ENCODE measurements at places on chromosomes 3 and 15. TPM values are rescaled to one million over a fixed set of nuclear protein-coding genes. Genes with fewer than 3 reads are reported as not detected.

The SLC24A5 gene
- not detected for total RNA-seq

DNA sequence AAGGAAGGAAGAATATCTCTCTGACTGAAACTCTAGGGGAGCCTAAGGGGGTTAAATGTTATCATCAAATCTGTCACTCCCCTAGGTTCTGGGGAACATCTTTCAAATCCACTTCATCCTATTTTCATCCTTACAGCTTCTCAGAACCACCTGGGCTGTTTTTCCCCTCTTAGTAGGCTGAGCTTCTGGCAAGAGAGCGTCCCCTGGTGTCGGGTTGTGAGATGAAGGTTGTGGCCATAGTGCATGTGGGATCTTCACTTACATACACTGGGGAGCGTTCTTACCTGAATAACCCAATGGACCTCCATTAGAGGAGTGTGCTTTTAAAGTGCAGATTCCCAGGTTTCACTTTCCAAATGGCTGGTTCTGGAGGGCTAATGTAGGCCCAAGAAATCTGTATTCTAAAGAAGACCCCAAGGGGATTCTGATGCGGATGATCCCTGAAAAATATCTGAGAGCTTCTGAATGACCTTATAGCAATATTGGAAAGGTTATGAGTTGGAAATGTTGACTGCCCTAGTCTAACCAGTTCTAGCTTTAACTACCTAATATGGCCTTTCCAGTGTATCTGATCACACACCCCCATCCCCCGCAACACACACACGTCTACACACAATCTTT lies 663.7 kb downstream of the AGBL1 start:
- DNase-seq = peak; percentile 0

- no peak for DNase-seq
These were observed 3.9 kb downstream of the TMED3 start for GRCh38 chr15:79314811-79315210.

GRCh38 chr3:159804726-159805410 lies 183.8 kb upstream of the IL12A start:
- peak; percentile 90 for DNase-seq

GRCh38 chr3:58355179-58355578 lies 22.5 kb downstream of the PXK start:
- no peak for DNase-seq

The GNAT1 gene
- not detected for total RNA-seq

DNA sequence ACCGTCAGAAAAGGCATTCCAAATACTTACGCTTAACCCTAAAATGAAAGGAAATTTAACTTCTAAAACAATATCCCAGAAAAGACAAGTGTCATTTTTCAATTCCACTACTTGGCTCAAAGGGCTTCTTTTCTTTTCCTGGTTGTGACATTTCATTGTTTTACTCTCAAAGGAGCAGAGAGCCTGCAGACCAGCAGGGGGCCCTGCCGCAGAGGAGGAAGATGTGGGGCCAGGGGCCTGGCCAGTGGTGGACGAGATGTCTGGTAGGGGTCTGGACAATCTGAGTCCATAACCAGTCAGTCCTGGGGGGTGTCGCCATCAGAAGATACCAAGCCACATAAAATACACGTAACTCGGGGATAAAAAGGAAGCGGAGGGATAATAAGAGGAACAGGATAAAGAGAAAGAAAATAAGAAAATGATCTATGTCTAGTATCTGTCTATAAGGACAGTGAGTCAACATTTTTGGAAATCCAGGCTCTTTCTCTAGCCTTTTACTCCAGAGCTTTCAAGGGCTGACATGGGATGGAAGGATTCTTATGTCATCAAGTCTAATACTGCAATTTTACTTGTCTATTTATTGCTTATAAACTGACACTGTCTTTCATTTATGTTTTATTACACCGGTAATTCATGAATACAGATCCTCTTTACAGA lies 54.2 kb upstream of the ARHGEF3 start:
- peak; percentile 32 for DNase-seq

DNA sequence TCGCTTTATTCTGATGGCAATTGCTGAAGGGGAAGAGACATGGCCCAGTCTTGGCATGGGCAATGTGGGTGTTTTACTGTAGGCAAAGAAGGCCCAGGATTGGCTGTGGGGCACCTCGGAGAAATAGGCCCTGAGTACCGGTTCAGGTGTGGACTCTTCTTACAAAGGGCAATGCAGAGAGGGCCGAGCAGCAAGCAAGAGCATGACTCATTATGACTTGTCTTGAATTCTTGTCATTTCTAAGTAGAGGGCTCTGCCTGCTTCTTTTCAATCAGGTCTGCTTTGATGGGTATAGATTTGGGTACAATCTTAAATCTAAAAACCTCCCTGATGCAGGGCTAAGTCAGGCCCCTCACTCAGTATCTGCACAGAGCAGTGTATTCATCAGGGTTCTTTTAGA lies 14.8 kb upstream of the BUB1B start:
- peak; percentile 39 for DNase-seq

DNA sequence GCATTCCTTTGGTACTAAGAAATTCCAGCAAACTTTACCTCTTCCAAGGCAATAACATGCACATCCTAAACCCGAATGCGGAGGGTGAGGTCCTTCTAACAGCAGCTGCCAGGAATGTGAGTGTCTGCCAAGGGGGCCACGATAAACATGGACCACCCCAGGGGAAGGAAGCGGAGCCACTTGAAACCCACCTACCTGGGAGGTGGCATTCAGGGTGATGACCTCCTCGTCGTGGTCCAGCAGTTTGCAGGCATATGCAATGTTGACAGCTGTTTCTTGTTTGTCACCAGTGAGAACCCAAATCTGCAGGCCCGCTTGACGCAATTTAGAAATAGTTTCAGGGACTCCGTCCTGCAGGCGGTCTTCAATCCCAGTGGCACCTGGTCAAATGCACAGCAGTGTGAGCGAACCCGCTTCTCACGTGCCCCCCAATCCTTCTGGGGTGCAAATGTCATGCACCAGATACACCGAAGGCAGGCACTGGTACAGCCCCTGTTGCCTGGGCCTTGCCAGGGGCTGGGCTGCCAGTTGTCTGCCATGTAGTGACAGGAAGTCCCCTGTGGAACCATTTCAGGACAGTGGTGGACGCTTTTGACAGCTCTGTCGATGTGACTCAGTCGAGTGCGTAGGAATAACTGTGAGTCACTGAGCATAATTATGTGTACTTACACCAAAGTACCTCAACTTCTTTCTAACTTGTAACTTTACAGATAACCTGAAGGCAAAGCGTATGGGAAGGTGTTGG lies 161.2 kb downstream of the ATP10A start:
- DNase-seq = peak; percentile 22

The GOLGA8H gene
- total RNA-seq = 1.6 TPM

The ACTRT3 gene
- total RNA-seq = not detected

- peak; percentile 72 for DNase-seq
These were observed 305.9 kb downstream of the CACNA2D3 start for GRCh38 chr3:54427941-54428871.

- DNase-seq = no peak
These were observed 49.7 kb upstream of the UBE2E2 start for GRCh38 chr3:23153436-23153835.

GRCh38 chr3:64575211-64575844 lies 112.5 kb downstream of the ADAMTS9 start:
- peak; percentile 12 for DNase-seq

GRCh38 chr15:25248583-25249235 lies 190.1 kb downstream of the UBE3A start:
- no peak for DNase-seq

GRCh38 chr3:249587-250262 lies 53.2 kb downstream of the CHL1 start:
- no peak for DNase-seq

The CDC25A gene
- 37.1 TPM for total RNA-seq

The PSTPIP1 gene
- total RNA-seq = not detected

GRCh38 chr15:29065571-29065970 lies 179.8 kb downstream of the APBA2 start:
- DNase-seq = no peak

DNA sequence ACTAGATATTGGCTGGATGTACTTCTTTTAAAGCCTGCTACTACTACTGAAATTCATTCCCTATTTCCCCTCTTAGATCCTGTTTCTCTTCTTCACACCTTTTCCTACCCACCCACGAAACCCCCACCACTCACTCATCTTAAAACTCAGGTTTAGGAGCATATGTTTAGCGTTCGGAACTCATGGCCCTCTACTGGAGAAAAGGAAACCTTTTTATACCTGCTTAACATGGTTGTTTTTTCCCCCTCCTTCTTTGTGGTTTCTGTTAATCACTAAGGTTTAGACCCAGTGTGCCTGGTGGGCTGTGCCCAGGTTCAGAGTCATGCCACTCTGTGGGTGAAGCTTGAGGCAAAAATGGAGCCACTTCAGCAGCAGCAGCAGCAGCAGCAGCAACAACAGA lies 2.6 kb downstream of the ARID3B start:
- DNase-seq = no peak

GRCh38 chr3:21435871-21436270 lies 315.1 kb downstream of the ZNF385D start:
- DNase-seq = no peak

DNA sequence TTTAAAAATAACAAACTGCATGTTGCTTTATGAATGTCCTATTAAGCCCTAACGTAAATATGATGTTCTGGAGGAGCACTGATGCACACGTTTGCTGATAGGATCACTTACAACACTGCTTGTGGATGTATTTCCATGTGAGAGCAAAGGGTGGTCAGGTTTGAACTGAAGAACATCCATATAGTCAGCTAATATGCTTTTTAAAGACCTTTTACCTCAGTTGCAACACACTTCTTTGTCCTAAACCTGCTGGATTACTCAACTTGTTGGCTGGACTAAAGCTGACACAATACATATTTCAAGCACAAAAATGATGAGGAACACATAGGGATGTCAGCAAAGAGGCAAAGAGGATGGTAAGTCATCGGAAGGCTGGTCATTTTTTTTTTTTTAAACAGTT lies 186.6 kb downstream of the TIGIT start:
- no peak for DNase-seq

GRCh38 chr3:72100601-72101187 lies 315.7 kb upstream of the PROK2 start:
- DNase-seq = peak; percentile 75

- no peak for DNase-seq
These were observed 3.8 kb upstream of the TKT start for GRCh38 chr3:53259427-53260259.

The CELF6 gene
- 0.57 TPM for total RNA-seq

DNA sequence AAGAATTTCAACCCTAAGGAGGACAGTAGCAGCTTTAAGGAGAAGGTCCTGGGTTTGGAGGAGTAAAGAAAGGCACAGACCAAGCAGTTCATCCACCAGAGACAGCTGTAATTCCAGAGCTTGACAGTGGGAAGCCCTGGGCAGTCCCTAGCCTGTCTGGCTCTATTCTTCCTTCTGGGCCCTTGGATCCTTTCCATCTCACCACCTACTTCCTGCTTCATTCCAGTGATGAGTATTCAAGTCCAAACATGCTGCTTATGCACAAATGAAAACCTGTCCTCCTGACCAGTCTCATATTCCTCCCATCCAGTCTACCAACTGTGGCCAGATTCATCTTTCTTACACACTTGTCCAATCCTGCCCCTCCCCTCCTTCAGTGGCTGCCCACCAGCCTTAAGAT lies 171.4 kb downstream of the CNTN3 start:
- DNase-seq = no peak

GRCh38 chr3:13235897-13236296 lies 162.7 kb upstream of the IQSEC1 start:
- DNase-seq = peak; percentile 57

DNA sequence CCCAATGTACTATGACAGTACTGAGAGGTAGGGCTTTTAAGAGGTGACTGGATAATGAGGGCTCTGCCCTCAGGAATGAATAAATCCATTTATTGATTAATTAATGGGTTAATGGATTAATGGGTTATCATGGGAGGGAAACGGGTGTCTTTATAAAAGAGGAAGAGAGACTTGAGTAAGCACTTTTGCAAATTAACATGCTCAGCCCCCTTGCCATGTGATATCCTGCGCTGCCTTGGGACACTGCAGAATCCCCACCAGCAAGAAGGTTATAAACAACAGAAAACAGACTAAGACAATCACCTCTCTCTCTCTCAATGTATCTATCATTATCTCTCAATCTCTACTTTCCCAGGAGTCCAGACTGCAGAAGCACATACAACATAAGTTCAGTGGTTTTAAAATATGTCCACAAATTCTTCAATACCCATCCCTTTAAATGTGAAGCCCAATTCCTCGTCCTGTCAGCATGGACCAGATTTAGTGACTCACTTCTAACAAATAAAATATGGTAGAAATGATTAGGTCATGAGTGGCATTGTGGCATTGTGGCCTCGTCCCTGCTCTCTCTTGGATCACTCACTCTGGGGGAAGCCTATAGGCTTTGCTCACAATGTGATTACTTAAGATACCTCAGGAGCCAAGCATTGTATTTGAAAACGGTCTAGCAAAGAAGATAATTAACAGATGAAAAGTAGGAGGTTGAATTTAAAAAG lies 40.0 kb upstream of the IL12A start:
- no peak for DNase-seq

DNA sequence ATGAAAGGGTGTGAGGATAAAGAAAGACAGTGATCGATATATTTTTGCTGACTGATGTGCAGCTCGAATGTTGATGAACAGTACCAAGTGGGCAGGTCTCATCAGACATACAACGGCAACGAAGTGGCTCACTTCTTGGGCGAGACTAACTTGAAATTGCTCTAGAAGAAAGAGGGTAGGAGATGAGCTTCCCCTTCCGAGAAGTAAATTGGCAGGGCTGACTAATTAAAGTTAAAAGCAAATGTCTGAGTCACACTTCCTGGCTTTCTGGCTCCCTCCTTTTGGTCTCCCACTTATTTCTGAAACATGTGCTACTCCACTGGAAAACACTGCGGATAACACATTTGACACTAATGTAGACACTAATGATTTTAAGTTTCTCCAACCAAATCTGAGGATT lies 228.3 kb downstream of the ABHD5 start:
- DNase-seq = peak; percentile 53

The MYD88 gene
- total RNA-seq = 8.1 TPM

The VGLL3 gene
- total RNA-seq = 8.4 TPM

The SLC2A2 gene
- not detected for total RNA-seq

The EIF4E3 gene
- 0.83 TPM for total RNA-seq

DNA sequence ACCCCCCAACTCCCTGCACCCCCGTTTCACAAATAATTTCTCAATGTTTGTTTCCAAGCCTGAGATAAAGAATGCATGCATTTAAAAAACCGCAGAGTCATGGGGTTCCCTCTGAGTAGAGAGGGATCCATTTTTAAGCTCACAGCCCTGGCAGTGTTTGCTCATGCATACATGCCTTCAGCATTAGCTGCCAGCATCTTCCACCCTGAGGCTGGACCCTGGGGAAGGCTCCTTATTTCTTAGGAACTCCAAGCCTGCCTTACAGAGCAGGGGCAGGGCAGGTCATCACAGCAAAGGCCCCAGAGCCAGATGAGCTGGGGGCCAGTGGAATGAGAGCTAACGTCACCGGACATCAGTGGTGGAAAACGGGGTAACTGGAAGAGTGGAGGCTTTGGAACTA lies 31.3 kb downstream of the TLE3 start:
- DNase-seq = no peak

Measured in Daoy (cell line).